ENCODE measurements at places on chromosomes 2 and 18.
A peak's percentile ranks its signal among the peaks of the same experiment; 100 is the strongest.

DNA sequence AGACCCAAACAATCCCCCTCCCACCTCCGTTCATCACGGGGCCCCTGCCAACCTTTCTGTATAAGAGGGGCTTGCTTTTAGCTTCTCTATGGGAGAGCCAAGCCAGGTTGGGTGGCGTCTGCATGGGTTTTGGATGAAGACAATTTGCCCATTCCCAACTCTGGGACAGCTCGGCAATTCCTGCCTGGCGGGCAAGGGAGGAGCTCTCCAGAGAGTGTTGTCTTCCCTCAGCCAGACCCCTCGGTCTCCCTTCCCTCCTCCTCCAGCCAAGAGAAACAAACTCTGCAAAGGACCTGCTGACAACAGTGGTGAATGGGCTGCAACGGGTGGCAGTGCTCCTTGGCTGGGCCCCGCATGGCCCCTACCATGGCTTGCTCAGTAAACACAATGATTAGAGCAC, 267.2 kb upstream of the HDAC4 start:
- no peak for DNase-seq

GRCh38 chr2:79831961-79832360, 319.1 kb downstream of the CTNNA2 start:
- DNase-seq = peak; percentile 18

DNA sequence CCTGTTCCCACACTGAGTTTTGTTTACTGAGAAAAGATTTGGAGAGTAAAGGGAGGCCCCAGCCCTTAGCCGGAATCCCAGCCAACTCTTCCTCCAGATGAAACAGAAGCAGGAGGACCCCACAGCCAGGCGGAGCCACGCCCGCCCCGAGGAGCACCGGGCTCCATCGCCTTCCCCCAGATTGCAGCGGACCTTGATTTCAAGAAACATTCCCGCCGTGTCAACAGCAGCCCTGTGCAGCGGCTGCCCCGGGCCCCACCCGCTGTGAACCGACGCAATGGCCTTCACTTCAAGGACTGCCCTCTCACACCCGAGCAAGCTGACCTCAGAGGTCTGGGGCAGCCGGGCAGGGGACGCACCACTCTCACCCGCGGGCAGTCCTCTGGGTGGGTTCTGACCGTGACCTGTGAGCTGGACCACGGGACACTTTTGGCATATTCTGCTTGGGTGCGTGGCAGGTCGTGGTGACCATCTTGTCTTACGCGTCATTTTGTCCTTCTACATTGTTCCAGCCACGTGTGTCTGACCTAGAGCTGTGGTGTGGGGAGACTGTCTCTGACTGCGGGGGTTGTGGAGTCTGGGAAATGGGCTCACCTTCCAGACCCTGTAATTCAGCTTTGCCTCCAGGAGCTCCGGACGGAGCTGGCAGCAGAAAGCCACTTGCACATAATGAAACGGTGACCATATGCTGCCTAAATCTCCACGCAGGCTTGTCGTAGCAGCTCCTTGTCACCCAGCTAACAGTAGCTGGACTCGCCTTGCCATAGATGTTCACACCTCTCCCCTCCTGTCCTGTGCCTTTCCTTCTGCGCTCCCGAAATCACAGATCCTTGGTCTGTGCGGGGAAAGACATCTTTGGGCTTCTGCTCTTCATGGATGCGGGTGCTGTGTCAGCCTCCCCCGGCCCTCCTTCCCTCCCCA, 32.0 kb upstream of the INHBB start:
- no peak for DNase-seq

DNA sequence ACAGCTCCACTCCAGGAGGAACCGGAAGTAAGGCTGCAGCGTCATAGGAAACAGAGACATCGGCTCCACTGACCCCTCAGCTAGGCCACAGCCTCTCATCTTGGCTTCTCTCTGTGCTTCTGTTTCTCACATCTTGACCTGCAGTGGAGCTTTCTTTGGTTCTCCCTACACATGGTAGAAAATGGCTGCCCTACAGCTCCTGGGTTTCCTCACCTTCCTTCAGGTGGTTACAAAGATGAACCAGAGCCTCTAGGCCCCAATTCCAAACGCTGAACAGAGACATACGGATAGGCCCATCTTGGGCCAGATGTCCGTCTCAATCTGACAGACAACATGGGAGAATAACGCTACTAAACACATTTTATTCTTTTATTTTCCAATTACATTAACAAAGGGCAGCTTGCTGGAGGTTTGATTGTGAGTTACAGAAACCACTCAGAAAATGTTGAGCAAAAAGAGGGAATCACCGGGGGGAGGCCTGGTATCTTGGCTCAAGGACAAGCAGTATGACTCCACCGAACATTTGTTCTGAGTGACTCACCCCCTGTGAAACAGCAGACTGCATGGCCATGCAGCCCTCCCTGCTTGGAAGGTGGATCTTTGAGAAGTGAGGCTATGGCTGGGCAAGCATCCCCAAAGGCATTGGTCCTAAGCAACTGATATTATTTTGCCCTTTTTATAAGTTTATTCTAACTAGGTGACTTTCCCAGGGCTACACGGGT, 303.5 kb downstream of the CDCA7 start:
- DNase-seq = no peak

DNA sequence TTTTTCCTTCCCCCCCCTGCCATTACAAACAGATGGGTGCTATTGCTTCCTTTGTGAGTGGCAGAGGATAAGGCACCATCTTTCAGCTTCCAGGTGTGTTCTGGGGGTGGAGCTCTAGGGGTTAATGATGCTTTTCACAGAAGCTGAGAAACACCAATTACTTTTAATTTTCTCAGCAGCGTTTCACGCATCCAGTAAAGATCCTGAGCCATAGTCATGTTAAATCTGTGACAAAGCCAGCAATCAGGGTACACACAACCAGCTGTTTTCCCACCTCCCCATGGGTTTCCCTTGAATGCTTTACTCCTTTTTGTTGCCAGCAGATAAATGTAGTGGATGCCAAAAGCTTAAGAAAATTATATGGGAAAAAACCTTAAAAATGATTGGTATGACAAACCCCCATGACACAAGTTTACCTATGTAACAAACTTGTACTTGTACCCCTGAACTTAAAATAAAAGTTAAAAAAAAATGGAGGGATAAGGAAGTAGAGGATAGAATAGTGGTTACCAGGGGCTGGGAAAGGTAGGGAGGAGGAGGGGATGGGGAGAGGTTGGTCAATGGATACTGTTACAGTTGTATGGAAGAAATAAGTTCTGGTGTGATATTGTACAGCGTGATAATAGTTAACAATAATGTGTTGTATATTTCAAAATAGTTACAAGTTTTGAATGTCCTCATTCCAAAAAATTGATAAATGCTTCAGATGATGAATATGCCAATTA, 70.0 kb downstream of the ACOXL start:
- DNase-seq = no peak

GRCh38 chr2:145283131-145283530, 763.2 kb upstream of the ZEB2 start:
- DNase-seq = no peak

DNA sequence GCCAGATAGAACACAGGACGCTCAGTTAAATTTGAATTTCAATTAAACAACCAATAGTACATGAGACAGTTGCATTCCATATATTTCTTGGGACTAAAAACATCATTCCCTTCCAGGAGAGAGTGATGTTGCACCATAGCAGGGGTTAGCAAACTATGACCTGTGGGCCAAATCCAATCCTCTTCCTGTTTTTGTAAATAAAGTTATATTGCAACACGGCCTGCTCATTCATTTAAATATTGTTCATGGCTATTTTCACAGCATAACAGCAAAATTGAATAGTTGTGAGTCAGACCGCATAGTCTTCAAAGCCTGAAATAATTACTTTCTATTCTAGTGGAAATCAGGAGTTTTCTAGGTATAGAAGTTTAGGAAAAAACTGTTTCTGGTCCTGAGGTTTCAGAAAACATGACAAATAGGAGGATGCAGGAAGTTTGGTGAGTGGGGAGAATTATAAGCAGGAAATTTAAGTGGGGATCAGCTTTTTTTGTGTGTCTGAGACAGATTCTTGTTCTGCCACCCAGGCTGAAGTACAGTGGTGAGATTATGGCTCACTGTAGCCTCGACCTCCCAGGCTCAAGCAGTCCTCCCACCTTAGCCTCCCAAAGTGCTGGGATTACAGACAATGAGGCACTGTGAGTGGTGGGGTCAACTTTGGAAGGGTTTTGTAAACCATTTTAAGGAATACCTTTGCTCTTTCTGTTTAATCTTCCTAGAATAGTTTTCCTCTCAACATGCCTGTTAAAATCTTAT, 131.5 kb downstream of the SOCS6 start:
- no peak for DNase-seq

GRCh38 chr2:68251855-68252399, 405 bp downstream of the PPP3R1 start:
- no peak for DNase-seq

GRCh38 chr2:226877491-226877890, 41.6 kb downstream of the RHBDD1 start:
- peak; percentile 18 for DNase-seq

- DNase-seq = peak; percentile 0
These were observed 158.3 kb downstream of the DNAH6 start for GRCh38 chr2:84674586-84674985.

- no peak for DNase-seq
These were observed 123.0 kb downstream of the ACAA2 start for GRCh38 chr18:49690312-49690711.

DNA sequence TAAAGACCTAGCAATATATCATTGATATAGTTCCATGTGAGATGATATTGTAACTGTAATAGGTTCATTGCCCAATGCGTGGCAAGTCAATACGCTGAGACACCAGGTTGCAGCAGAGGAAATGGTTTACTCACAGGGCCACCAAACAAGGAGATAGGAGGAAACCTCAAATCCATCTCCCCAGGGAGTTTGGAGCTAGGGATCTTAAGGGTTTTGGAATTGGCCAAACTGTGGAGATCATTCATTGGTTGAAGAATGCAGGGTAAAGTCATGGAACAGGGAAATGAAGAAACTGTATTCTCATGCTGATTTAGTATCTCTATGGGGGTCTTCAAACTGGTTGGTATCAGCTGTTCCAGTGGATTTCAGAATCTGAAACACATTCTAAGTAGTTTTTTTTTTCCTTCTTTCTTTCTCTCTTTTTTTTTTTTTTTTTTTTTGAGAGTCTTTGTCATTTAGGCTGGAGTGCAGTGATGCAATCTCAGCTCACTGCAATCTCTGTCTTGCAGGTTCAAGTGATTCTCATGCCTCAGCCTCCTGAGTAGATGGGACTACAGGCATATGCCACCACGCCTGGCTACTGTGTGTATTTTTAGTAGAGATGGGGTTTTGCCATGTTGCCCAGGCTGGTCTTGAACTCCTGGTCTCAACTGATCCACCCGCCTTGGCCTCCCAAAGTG, 30.7 kb upstream of the PPM1B start:
- DNase-seq = no peak

DNA sequence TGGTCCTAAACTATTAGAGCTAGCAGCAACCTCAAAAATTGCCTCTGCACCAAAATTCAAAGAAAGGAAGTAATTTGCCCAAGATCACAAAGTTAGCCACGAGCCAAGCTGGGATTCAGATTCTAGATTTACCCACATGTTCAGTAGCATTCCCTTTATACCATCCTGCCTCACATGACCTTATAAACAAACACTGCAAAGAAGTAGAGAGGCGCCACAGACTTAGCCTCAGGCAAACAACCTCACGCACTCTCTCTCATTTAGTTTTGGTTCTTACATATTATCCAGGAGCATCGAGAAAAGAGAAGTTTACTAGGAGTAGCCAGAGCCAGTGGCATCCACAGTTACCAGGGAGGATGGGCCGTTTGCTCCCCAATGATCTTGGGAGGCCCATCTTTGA, 226.6 kb downstream of the OSR1 start:
- DNase-seq = no peak

GRCh38 chr2:30293303-30293921, 62.1 kb downstream of the LBH start:
- DNase-seq = no peak

DNA sequence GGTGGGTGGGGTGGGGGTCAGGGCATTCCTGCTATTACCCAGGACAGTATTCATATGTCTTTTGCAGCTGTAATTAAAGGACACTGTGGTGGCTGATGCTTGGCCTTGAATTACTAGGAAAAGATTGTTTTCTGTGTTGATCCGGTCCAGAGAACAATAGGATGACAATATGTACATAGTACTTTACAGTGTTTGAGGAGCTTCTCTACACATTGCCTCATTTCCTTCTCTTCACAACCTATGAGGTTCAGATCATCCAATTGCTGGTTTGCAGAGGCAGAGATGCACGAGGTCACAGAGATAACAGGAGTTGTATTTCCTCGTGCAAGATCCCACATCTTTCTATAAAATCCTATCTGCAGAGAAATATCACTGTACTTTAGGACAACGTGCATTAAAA, 119.5 kb downstream of the LIPG start:
- DNase-seq = no peak

- DNase-seq = no peak
These were observed 21.4 kb upstream of the PTPRM start for GRCh38 chr18:7545734-7546133.

DNA sequence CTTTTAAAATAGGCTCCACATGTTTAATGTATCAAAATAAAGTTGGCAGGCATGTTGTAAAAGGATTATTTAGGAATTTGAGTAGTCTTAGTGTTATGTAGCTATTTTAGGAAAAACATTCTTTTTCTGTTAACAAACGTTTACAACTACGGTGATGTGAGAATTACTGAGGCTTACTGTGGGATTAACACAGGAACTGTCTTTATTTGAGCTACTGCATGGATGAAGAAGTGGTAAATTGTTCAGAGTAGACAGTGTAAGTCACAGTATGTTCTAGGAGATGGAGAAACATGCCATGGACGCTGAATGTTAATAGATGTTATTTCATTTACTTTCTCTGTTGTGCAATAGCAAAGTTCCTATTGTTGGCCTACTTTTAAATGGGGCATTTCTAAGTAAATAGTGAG, 1.6 kb downstream of the PPM1B start:
- no peak for DNase-seq

DNA sequence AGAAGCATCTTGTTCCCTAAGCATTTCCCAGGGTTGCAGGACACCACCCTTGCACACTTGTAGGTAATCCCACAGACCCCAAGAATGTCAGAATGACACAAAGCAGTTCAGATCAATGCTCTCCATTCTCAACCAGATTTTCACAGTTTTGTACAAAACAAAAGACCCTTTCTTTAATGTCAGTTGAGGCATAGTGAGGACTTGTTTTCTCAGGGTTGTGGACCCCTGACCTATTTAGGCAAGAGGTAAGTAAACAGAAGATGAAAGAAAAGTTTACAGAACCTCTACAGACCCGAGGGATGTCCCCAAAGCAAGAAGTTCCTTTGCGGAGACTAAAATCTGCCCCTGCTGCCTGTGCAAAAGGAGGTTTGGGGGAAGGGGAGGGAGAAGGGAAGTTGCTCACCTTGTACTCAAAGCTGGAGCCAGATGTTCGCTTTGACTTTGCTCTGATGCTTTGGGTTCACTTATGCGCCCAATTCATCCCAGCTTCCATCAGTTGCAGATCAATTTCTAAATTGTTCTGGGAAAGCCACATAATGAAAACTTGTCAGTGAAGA, 635.4 kb downstream of the EPHA4 start:
- DNase-seq = no peak

GRCh38 chr2:100270381-100271146, 51.7 kb downstream of the LONRF2 start:
- DNase-seq = no peak

- no peak for DNase-seq
These were observed 204.5 kb upstream of the LRATD1 start for GRCh38 chr2:14428056-14428455.

- peak; percentile 9 for DNase-seq
These were observed 11.2 kb downstream of the ATP6V1B1 start for GRCh38 chr2:70946832-70947442.
